ENCODE measurements at places on chromosomes 7 and 10. TPM values are rescaled to one million over a fixed set of nuclear protein-coding genes. Genes with fewer than 3 reads are reported as not detected.

MXI1 gene
- 27.6 TPM for total RNA-seq

ABCC2 gene
- total RNA-seq = 0.75 TPM

- no peaks in the 10 kb centered on the region for H3K27me3 ChIP-seq
- H3K27ac ChIP-seq = no peak overlapping the region
- H3K36me3 ChIP-seq = peaks cover 17% of the 10 kb centered on the region
- H3K4me1 ChIP-seq = peaks cover 18% of the 10 kb centered on the region
- no peak overlapping the region for H3K4me3 ChIP-seq
Measured at GRCh38 chr7:140898786-140899536, 25.8 kb downstream of the BRAF start.

DNA sequence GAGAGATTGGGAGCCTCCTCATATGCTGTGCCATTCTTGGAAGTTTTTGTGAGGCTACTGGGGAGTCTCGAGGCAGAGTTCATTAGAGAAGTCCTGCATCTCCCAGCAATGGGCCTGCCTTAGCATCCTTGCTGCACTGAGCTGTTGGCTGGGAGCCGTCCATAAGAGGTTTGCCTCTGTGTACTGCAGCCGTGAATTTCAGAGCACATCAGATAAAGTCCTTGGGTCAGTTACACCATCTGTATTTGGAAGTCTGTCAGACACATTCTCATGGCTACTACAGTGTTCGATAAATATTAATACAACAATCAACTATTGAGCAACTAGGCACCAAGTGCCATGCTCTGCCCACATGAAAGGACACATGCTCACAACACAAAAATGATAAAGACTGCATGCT is 100.5 kb upstream of the SEC61G start:
- DNase-seq = no peak
- H3K27ac ChIP-seq = no peak overlapping the region
- peaks cover 4% of the 10 kb centered on the region for H3K27me3 ChIP-seq
- H3K4me1 ChIP-seq = peaks cover 33% of the 10 kb centered on the region
- H3K36me3 ChIP-seq = no peaks in the 10 kb centered on the region
- no peak overlapping the region for H3K4me3 ChIP-seq

DNA sequence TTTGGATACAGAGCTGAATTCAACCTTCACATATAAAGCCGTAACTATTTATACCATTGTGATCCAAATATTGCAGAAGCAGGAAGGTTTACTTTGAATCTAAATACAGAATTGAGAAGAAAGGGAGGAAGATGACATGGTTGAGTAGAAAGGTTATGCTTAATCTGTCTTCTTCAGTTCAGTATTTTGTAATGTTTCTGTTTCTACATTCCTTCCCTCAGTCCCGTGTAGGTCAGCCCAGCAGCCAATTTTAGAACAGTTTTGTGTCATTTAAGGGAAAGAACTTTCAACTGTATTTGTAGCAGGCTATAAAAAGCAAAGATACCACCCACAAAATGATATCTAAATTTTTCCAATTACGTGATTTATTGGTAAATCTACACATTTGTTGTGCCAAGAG is 97.4 kb downstream of the CPED1 start:
- no peaks in the 10 kb centered on the region for H3K36me3 ChIP-seq
- H3K27ac ChIP-seq = no peak overlapping the region
- no peak for DNase-seq

Data from progenitor cell of endocrine pancreas (in vitro differentiated cells).